ENCODE measurements at places on chromosomes 11 and 22.

GRCh38 chr11:113664069-113664980 is 41.8 kb downstream of the TMPRSS5 start:
- no peak for DNase-seq

DNA sequence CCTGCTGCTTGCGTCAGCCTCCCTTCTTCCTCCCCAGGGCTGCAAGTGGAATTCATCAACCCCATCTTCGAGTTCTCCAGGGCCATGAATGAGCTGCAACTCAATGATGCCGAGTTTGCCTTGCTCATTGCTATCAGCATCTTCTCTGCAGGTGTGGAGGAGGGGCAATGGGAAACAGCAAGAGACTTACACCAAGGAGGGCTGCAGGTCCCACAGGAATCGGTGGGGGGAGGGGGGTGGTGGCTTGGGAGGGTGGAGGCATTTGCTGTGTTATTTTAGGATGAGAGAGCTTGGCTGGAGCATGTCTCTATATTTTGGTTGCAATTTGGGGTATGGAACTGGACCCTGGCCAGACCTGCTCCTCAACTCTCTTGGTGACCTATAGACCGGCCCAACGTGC is 2.1 kb upstream of the MADD start:
- DNase-seq: no peak

DNA sequence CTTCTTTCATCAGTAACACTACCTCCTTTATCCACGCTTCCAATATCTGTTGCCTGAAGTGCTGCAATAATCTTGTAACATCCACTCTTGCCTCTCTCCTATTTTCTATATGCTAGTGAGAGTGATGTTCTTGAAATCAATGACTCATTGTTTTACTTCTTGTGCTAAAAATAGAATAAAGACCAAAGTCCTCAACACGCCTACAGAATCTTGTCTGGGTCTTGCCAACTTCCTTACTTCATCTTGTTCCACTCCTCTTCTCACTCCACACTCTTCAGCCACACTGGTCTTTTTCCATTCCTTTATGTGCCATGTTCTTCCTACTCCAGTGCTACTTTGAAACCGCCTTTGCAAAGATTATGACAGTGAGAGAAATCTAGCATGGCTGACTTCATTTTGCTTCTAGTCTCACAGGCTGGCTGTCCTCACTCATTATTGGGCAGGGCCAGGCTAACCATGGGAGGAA is 136.4 kb downstream of the CCDC81 start:
- DNase-seq: no peak

GRCh38 chr11:45454917-45455401 is 168.8 kb upstream of the SYT13 start:
- no peak for DNase-seq

GRCh38 chr22:27719535-27720227 is 81.9 kb downstream of the MN1 start:
- DNase-seq: no peak
